ENCODE measurements at places on chromosomes 2 and 18.

GRCh38 chr2:165624470-165624800 is 154.9 kb downstream of the CSRNP3 start:
- DNase-seq, result no peak

GRCh38 chr18:48800876-48801727 is 149.7 kb downstream of the SMAD7 start:
- DNase-seq, result no peak

DNA sequence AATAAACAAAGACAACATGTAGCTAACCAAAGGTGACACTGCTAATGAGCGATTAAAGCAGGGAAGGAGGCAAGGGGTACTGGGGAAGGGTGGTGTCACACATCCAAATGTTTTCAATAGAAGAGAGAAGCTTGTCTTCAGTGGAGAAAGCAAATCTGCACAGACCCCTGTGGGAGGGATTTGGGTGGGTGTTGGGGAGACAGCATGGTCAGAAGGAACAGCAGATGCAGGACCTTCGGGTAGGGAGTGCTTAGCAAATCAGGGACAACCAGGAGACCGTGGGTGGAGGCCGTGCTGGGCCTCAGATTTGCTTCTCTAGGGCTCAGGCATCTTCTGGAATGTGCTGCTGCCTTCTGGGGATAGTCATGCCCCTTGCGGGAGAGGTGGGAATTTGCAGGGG is 185.3 kb upstream of the RAB6C start:
- no peak for DNase-seq

- no peak for DNase-seq
These were observed 40.4 kb downstream of the NUP35 start for GRCh38 chr2:183164650-183165015.

DNA sequence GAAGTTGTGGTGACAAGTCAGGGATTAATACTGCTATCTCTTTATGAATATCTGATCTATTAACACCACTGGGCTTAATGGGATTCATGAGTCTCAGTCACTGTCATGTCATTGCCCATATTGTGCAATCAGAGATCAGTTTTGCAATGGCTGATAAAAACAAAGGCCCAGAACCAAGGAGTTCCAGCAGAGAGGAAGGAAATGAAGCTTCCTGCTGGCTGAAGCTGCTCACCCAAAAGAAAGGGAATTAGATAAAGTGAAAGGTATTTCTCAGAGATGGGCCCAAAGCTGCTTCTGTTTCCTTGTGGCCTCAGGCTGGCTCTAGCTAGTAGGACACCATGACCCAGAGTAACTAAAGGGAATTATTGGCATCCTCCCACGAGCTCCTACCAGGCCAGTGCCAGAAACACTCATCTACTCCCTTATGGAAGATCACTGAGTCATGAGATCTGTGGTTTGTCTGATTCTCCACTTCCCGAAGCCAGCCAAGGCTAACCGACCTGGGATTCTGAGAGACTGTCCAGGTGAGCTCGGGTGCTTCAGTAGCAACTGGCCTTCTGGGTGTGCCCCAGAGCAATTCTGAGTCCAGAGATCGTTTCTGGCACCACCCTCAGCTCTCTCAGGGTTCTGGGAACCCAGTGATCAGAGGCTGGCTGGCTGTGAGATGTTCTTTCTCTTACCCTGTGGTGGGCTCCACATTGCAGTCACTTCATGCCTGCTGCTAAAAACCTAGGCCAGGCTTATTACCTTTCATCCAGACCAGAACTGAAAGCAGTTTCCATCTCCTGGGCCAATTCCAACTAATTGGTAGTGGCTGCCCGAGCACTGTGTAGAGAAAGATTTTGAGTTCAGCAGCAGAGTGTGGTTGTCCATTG is 129.5 kb upstream of the PELI1 start:
- no peak for DNase-seq

DNA sequence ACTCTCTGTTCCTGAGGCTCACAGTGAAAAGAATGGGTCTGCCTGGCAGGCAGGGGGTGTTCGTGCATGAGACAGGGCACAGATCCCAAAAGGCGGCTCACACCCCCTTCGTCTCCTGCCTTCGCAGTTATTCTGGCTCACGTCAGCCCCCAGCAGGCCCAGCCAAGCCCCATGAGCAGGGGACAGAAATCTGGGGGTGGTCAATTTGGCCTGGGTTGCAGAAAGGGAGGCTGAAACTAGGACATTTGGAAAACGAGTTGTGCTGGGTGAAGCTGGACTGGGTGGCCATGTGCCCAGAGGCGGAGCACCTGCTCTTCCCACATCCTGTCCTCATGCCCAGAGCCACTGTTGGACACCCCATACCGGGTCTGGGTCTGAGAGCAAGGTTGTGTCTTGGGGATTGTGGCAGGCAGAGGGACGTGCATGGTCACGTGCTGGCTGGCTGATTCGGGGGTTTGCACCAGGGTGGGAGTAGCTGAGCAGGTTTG is 99.0 kb upstream of the MCFD2 start:
- no peak for DNase-seq

DNA sequence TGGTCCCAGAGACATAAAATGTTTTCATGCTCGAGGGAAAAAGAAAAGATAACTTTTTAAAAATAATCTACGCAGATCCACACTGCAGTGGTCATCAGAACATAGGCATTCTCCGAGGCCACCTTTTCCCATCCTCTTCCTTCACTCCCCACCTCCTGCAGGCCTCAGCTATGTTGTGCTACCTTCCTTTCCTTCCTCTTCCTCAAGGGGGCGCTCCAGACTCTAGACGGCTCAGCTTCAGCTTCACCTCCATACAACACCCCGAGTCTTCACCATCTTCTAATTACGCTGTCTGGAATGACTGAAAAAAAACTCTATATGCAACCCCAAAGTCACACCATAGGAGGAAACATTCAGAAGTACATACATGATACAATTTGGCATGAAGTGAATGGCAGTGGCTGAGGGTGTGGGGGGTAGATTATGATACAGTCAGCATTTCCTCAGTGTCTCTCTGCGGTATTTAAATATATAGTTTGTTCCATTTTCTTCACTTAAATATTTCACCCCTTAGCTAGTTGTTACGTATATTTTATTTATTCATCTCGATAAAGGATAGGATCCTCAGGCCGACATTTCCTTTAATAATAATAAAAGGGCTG is 583.6 kb downstream of the IRS1 start:
- DNase-seq, result no peak

DNA sequence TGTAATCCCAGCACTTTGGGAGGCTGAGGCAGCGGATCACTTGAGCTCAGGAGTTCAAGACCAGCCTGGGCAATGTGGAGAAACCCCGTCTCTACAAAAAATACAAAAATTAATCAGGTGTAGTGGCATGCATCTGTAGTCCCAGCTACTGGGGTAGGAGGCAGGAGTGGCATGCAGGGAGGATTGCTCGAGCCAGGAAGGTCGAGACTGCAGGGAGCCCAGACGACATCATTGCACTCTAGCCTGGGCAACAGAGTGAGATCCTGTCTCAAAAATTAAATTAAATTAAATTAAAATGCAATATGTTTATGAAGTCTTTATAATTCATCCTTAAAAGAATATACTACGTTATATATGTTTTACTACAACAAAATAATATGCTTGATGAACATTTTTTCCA is 38.1 kb downstream of the CHN1 start:
- no peak for DNase-seq

DNA sequence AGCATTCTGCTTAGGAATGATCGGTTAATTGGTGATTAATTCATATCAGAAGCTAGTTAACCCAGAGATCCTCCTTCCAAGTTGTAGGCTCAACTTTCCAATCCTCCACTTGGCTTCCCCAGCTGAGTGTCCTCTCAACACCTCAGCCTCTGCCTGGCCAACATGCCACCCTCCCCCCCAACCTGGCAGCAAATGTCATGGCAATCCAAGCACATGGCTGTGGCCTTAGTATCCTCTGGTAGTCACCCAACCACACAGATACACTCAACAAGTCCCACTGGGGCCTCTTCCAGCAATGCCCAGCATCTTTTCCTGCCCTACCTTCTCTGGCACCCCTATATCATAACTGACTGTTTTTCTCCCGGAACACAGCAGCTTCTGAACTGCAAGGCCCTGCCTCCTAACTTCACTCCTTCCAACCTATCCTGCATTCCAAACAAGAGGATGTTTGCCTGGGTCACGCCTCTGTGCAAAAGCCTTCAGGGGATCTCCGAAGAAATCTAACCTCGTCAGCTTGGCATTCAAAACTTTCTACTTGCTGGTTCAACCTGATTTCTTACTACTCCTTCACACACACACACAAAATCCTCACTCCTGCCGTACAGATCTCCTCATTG is 195.0 kb downstream of the CYP26B1 start:
- no peak for DNase-seq

DNA sequence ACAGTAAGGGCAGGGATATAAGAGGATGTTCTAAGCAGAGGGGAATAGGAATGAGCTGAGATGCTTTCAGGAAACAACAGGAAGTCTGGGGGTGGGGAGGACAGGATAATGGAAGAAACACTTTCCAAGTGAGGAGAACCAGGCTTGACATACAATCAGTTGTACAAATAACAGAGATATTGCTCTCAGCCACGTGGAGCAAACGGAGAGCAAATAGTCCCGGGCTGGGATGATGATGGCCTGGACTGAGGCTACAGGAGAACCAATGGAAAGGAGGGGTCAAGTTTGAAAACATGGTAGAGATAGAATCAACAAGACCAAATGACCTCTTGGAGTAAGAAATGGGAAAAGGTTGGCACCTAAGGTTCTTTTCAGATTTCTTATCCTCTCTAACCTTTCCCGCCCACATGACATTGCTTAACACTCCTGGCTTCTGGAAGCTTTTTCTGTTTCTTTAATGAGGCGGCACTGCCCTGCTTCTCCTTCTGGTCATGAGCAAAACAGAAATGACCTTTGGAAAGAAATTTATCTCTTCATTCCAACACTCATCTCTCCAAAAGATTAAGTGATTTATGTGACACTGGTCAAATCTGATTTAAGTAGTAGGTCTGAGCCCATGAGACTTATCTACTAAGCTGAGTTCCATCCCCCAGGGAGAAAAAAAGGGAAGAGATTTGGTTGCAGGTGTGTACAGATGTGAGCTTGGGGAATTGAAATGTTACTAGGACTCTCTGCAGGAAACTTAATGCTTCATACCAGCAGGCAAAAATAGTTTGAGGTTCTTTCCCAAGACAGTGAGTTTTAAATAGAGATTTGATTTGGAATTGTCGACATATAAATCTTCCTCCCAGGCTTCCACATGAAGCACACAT is 442.9 kb upstream of the HNRNPA3 start:
- DNase-seq, result no peak

GRCh38 chr18:50819027-50819727 is 639 bp downstream of the MRO start:
- no peak for DNase-seq
